ENCODE measurements at places on chromosomes 13 and 19.

DNA sequence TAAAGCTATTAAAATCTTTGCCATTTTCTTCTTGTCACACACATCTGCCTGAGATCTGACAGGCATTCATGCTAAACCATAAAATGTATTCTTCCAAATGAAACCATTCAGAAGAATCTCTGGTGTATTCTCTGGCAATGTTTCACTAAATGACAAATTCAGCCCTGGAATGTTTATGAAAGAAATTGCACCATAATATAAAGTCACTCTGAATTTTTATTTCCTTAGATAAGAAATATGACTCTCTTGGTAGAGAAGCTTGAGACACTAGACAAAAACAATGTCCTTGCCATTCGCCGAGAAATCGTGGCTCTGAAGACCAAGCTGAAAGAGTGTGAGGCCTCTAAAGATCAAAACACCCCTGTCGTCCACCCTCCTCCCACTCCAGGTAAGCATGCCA is 14.3 kb downstream of the OLFM4 start:
- DNase-seq, result no peak

GRCh38 chr13:80363890-80364503 is 23.1 kb upstream of the SPRY2 start:
- no peak for DNase-seq

GRCh38 chr13:34419755-34420154 is 522.3 kb upstream of the NBEA start:
- no peak for DNase-seq

DNA sequence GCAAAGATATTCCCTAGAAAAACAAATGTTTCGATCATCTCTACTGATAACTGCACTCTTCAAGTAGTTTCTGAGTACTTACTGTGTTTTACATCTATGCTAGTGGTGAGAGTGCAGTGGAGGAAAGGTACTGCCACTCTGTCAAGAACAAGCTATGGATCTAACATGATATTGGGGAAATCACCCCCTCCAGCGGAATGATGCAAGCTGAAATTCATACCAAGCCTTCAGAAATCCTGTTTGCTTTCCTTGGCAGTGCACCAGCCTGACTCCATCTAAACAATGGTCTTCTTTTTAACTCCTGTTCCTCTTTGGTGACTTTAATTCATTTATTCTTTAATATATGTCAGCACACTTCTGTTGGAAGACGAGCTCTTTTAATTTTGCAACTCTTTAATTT is 238.0 kb downstream of the PCDH9 start:
- no peak for DNase-seq

- no peak for DNase-seq
These were observed 380.7 kb downstream of the SLITRK5 start for GRCh38 chr13:88051746-88052482.

DNA sequence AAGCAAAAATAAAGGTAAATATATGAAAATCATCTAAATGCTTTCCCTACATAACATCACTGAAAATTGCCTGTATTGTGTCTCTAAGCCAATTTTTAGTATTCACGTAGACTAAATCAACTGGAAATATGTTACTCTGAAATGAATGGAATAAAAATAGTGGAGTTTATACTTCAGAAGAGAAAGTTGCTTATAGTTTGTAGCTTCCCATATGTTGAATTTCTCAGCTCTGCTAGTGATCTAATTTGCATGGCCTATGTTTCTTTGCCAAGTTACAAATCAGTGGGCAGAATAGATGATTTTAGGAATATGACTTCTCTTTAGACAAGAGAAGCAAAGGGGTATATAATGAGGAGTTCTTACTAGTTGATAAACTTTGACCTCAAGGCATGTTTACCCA is 850.2 kb downstream of the OLFM4 start:
- DNase-seq, result no peak

GRCh38 chr19:1164684-1165531 is 9.2 kb downstream of the SBNO2 start:
- DNase-seq, result no peak

DNA sequence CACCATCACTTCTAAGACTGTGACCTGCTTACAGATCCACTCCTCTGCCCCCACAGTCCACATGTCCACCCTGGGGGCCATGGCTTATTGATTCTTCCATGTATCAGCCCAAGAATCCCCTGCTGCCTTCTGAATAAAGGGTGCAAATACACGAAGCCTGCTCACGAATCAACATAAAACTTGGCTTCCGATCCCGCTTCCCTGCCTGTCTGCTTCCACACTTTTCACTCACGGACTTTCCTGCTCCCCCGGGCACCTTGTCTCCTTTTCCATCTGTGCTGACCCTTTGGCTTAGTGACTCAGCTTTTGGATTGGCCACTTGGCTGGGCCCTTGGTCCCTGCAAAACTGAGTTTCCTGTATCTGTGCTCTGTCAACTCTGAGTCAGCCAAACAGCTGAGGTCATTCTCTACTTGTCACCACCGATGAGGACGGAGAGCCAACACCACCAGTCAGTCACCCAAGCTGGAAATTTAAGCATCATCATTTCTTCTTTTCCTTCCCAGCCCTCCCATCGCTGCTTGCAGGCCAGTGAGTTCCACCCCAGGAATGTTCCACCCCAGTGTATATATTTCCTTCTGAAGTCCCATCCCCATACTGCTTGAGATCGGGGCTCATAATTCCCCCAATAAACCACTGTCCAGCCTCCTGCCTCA is 11.4 kb upstream of the USP12 start:
- no peak for DNase-seq

GRCh38 chr13:44431150-44431549 is 57.5 kb downstream of the SERP2 start:
- DNase-seq, result no peak

GRCh38 chr13:40017662-40018262 is 362.3 kb downstream of the COG6 start:
- DNase-seq, result no peak

GRCh38 chr13:27034678-27035111 is 136.9 kb downstream of the USP12 start:
- DNase-seq, result no peak

DNA sequence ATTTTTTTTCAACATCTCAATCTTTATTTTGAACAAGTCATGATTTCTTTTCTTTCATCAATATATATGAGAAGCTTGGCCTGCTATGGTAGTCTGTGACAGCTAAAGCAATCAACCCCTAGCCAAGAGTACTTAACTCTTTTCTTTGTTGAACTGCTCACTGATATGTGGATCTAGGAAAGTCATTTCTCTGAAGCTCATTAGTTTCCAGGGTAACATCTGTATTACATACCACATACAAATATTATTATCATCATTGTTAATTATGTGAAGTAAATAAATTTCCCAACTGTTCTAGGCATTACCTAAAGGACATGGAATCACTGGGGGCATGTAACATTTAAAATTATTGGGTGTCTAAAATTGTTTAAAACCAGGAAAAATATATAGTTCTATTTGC is 267.3 kb downstream of the DCT start:
- DNase-seq, result no peak
